Activated T-cell treated with anti-CD3 and anti-CD28 coated beads, Interleukin-2, amount 50 U/mL, for 48 hours (primary cell): ENCODE measurements at places on chromosomes 7 and 10.

GRCh38 chr10:33579996-33580395 is 245.5 kb upstream of the NRP1 start:
- DNase-seq: no peak

DNA sequence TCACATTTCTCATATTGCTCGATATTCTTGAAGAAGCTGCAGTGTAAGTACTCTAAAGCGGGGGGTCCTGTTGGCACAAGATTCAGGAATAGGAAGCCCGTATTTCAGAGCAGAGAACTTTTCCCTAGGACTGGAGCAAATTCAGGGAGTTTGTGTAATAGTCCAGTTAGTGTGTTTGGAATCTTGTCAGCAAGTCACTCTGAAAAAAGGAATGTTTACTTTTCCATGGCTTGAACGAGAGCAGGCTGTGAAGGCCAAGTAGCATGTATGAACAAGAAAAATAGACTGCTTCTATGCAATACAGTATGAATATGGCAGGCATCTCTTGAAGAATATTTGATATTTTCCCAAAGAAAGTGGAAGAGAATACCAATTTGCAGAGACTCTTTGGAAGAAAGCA is 39.8 kb downstream of the CDC123 start:
- DNase-seq: no peak

- peak; percentile 71 for DNase-seq
Measured at GRCh38 chr10:86711513-86712316, 43.4 kb downstream of the LDB3 start.

GRCh38 chr7:76008156-76008687 is 13.8 kb upstream of the TMEM120A start:
- DNase-seq: no peak

DNA sequence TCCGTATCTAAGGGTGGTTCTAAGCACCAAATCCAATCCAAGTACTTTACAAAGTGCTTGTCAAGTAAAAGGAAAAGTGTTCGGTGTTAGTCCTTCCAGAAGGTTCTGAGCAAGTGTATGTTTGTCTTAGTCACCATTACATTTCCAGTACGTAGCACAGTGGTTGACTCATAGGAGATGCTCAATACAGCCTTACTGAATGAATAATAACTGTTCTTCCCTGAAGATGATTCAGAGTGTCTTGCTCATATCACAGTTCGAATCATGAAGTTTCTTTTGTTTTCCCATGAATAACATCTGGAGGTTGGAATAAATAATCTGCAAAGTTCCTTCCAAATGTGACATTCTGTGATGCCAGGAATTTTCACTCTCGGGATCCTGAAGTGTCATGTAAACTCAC is 53.4 kb downstream of the WNT2 start:
- no peak for DNase-seq

- DNase-seq: no peak
Measured at GRCh38 chr7:68482800-68483199, 1115.5 kb upstream of the AUTS2 start.

DNA sequence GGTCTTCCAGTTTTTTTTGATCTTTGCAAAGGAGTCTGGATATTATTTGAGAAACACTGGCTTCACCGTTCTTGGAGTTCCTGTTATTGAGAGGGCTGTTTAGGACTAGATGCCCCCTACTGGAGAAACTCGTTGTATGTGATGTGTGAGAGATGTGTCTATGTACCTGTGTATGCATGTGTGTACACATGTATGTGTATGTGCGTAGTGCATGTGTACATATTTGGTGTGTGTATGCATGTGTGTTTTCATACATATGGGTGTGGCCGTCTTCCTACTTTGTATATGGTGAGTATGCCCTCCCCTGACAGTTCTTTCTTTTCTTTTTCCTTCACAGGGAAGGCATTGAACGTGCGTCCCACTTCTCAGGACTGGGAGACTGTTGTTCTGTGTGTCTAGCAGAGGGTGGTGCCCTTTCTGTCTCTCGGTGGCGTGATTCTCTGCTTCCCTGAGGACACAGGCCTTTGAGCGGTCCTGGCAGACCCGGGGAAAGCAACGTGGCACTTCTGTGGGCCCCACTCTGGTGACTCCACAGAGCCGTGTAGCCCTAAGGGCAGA is 3.0 kb upstream of the CALHM3 start:
- DNase-seq: no peak

- DNase-seq: no peak
Measured at GRCh38 chr7:31017032-31017675, 35.0 kb upstream of the ADCYAP1R1 start.

DNA sequence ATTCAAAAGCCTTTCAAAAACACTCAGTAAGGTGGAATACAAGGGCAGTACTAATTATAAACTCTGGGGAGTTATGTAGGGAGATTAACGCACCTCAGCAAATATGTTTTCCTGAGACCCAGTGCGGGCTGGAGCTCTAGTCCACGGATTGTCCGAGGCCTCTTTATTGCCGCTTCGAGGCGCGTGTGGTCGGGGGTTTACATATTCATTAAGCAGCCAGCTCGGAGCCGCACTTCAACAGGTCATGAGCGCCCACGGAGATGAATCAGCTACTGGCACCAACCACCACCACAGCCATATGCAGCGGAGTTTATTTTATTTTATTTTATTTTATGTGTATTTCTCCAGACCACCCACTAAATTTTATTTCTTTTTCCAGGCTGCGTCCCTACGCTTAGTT is 195.9 kb upstream of the ADARB2 start:
- DNase-seq: no peak

DNA sequence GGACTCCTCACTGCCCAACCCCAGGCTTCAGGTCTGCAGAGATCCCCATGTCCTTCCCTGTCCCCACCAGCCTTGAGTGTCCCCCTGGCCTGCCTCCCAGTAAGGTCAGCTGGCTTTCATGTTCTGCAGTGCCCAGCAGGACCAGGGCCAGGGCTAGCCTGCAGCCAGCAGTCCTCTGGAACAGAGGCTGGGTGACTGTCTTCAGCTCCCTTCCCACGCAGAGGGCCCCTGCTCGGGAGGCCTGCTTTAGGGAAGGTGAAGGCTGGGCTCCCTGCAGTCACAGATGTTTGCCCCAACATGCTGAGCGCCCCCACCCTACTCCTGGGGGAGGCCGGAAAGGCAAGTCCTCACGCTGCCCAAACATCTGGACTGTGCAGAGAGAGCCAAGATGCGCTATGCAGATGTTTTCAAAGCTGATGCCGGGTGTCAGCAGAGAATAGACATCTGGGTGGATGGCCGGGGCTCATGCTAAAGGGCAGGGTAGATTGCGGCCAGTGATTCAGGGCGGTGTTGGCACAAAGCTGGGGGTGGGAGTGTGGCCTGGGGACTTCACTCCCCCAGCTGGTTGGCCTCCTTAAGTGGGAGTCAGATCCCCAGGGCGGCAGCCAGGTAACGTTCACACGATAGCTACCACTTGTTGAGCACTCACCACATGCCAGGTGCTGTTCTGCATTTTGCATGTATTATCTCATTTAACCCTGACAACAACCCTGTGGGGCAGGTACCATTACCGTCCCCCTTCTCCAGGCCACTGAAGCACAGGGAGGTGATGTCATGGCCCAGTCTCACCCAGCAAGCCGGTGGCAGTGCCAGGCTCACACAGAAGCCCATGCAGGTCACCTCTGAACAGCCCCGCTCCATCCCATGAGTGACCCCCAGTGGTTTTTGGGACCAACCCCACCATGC is 71.2 kb upstream of the COL13A1 start:
- DNase-seq: no peak
